Activated CD4-positive, CD25-positive, alpha-beta regulatory T cell treated with anti-CD3 and anti-CD28 coated beads, Interleukin-2, amount 50 U/mL, for 24 hours (primary cell): ENCODE measurements at places on chromosomes 1 and 21.

DNA sequence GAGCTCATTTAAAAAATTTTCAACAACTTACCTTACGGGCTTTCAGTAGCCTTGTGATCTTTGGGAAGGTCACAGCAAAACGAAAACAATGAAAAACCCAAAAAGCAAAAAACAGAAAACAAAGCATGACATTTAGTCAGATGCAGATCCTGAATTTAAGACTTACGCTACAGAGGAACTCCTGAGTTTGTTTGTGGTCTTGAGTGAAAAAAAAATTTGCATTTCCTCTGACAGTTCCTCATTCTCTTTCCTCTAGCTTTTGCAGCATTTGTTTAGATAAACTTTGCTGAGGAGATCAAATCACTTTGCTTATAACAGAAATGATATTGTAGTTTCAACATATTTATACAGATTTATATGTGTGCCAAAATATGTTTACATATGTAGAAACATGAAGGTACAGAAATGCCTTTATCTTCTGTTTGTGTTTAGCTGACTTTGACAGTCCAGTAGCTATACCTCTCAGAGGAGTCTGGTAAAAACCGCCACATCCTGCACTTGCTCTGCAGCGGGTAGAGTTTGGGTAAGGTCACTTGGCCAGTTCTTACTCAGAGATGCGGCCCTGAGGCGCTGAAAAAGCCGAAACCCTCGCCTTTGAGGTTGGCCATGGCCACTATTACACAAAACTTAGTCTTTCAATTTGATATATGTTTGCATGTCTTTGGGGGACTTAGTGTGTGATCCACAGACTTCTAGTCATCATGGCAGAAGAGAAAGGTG, 142.5 kb downstream of the TNR start:
- peak; percentile 38 for ATAC-seq

DNA sequence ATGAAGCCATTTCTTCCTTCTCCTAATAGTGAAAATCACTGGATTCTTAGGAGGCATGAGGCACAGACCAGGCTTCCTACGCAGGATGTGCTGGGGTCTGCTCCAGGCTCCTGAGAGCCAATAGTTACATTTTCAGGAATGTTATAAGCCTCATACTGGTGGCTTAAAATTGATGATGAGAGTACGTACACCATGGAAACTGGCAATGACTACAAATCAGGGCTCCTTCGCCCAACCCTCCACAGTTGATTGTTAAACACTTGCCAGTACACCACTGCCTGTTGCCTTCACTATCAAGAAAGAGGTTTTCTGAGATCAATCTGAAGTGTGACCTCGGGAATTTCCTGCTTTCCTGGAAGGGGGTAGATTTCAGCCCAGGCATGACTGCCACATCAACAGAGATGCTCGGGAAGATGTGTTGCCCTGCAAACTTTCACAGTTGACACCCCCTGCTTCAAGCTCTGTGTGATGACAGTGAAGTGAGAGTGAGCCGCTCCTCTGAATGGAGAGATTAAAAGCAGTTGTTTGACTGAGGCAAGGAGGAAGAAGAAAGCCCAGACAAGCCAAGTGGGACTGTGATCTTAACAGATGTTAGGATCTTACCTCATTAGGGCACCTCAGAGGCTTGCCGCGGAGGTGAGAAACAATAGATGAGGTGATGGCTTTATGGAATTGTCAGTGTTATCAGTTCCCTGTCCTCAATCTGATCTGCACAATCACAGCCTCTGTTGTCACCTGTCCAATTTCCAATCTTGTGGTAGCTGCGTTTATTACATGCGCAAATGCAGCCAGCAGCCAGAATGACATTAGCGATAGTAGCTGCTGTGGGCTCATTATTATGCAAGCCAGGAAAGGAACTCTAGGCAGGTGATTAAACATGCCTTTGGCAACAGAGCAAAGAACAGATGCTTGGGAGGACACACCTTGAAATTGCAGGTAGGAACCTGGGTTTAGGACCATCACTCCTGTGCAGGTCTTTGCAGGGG, 277.3 kb downstream of the KAZN start:
- ATAC-seq = no peak

DNA sequence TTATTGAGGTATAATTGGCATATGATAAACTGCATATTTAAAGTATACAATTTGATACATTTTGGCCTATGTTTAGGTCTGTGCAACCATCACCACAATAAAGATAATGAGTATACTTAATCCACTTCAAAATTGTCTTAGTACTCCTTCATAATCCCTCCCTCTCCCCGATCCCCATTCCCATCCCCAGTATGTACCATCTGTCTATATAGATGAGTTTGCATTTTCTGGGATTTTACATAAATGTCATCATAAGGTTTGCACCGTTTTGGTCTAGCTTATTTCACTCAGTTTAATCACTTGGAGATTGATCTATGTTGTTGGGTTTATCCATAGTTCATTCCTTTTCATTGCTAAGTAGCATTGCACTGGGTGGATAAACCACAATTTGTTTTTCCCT, 74.3 kb downstream of the POFUT2 start:
- ATAC-seq = no peak

DNA sequence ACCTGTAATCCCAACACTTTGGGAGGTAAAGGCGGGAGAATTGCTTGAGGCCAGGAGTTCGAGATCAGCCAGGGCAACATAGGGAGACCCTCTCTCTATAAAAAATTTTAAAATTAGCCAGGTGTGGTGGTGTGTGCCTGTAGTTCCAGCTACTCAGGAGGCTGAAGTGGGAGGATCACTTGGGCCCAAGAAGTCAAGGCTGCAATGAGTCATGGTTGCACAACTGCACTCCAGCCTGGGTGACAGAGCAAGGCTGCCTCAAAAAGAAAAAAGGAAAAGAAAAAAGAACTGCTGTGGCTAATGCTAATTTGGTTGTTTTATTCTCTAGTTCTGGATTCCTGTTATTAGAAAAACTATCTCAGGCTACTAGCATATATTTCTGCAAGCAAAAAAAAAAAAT, 29.8 kb downstream of the DBT start:
- ATAC-seq = no peak

- ATAC-seq = no peak
Measured at GRCh38 chr1:222087221-222087920, 345.5 kb upstream of the DUSP10 start.

DNA sequence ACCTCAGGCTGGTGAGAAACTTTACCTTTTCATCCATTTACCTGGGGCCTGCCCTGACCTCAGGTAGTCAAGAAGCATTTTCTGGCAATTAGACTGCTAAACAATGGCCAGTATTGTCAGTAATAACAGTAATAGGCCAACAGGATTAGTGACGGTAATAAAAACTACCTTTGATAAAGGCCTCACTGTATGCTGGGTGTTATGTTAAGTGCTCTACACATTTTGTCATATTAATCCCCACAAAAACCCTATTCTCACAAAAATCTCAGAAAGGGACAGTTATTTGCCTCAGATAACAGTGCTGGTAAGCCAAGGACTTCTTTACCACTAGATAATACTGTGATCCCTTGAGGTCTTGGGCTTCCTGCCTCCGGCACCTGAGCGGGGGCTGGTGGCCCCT, 191.4 kb downstream of the FOXD2 start:
- ATAC-seq = no peak

- no peak for ATAC-seq
Measured at GRCh38 chr1:41286486-41286885, 44.4 kb upstream of the SCMH1 start.

- no peak for ATAC-seq
Measured at GRCh38 chr1:43548285-43549271, 17.9 kb downstream of the PTPRF start.

DNA sequence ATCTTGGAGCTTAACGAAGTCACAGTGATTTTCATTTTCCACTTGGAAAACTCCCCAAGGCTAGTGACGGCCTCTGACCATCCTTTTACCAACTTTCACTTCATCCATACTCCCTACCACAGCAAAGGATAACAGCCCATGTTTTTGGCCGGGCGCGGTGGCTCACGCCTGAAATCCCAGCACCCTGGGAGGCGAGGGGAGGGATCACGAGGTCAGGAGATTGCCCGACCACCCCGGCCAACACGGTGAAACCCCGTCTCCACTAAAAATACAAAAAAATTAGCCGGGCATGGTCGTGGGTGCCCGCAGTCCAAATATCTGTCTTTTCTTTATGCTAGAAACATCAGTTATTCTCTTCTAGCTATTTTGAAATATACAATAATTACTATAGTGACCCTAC, 7.3 kb downstream of the ASPM start:
- no peak for ATAC-seq

GRCh38 chr1:70487910-70488665, 77.0 kb downstream of the CTH start:
- no peak for ATAC-seq
